ENCODE measurements at places on chromosomes 12 and 14. TPM values are rescaled to one million over a fixed set of nuclear protein-coding genes. Genes with fewer than 3 reads are reported as not detected.

Gene STAB2
- not detected for total RNA-seq

Gene OR4Q3
- total RNA-seq = not detected

GRCh38 chr12:109504068-109504467 lies 26.6 kb downstream of the UBE3B start:
- H3K27me3 ChIP-seq = no peaks in the 10 kb centered on the region
- H3K4me3 ChIP-seq = no peak overlapping the region
- no peaks in the 10 kb centered on the region for H3K4me1 ChIP-seq
- H3K27ac ChIP-seq = no peak overlapping the region

DNA sequence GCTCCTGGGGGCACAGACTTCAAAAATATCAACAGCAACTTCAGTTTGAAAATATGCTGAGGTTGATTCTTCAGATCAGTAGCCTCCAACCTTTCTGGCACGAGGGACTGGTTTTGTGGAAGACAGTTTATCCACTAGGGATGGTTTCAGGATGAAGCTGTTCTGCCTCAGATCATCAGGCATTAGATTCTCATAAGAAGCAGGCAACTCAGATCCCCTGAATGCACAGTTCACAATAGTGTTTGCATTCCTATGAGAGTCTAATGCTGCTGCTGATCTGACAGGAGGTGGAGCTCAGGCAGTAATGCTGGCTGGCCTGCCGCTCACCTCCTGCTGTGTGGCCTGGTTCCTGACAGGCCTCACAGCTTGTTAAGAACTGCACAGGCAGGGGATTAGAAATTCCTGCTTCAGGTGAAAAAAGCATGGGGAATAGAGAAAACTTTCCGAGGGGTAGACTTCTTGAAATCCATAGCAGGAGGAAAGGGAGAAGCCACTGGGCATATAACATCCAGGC lies 12.8 kb downstream of the EPYC start:
- DNase-seq = no peak
- no peak overlapping the region for H3K4me3 ChIP-seq
- no peaks in the 10 kb centered on the region for H3K4me1 ChIP-seq
- H3K27ac ChIP-seq = no peak overlapping the region
- H3K36me3 ChIP-seq = no peaks in the 10 kb centered on the region

- no peak overlapping the region for H3K4me3 ChIP-seq
- H3K36me3 ChIP-seq = no peaks in the 10 kb centered on the region
- peaks cover 15% of the 10 kb centered on the region for H3K4me1 ChIP-seq
- no peak overlapping the region for H3K27ac ChIP-seq
Measured at GRCh38 chr14:90599748-90600507, 203.1 kb downstream of the CALM1 start.

GRCh38 chr12:10365696-10366405 lies 24.0 kb downstream of the KLRK1 start:
- no peak overlapping the region for H3K4me3 ChIP-seq
- H3K27me3 ChIP-seq = no peaks in the 10 kb centered on the region
- H3K4me1 ChIP-seq = peaks cover 21% of the 10 kb centered on the region
- 0 out of 2 replicates have a peak overlapping the region, but pooled peaks have one; percentile 2 for H3K27ac ChIP-seq
- DNase-seq = no peak

DNA sequence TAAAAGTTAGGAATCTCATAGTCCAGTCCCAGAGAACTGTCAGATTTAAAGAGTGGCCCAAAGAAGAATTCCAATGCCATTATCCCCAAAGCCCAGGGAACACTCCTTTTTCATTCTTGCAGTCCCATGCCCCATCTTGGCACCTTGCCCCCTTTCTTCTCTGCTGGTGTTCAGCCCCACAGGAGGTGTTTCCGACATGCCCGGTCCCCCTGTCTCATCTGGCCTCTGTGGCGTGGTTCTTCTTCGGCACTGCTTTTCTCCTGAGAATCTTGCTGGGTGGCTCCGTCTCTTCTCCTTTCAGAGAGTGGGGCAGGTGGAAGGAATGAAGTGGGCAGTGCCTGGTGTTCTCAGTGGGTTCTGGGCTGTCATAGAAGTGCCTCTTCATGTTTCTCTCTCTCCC lies 64.7 kb downstream of the VCPKMT start:
- no peaks in the 10 kb centered on the region for H3K27me3 ChIP-seq
- H3K4me3 ChIP-seq = no peak overlapping the region

DNA sequence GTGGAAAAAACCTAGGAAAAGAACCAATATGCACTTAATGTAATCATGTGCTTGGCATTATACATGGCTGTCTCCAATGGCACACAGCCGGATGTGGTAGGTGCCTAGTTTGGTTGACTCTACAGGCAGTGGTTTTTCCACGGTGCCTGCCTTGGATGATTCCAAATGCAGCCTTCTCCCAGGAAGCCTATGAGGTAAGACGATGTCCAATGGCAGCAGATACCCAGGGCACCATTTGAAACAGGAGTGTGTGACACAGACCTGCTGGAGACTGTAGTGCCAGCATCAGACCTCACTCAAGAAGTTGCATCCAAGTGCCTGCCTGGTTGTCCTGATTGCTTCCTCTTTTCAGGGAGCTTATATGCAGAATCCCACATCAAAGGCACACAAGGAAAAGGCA lies 88.0 kb upstream of the VASH1 start:
- no peaks in the 10 kb centered on the region for H3K36me3 ChIP-seq
- no peak for DNase-seq
- H3K4me1 ChIP-seq = no peaks in the 10 kb centered on the region
- H3K4me3 ChIP-seq = no peak overlapping the region
- no peak overlapping the region for H3K27ac ChIP-seq

DNA sequence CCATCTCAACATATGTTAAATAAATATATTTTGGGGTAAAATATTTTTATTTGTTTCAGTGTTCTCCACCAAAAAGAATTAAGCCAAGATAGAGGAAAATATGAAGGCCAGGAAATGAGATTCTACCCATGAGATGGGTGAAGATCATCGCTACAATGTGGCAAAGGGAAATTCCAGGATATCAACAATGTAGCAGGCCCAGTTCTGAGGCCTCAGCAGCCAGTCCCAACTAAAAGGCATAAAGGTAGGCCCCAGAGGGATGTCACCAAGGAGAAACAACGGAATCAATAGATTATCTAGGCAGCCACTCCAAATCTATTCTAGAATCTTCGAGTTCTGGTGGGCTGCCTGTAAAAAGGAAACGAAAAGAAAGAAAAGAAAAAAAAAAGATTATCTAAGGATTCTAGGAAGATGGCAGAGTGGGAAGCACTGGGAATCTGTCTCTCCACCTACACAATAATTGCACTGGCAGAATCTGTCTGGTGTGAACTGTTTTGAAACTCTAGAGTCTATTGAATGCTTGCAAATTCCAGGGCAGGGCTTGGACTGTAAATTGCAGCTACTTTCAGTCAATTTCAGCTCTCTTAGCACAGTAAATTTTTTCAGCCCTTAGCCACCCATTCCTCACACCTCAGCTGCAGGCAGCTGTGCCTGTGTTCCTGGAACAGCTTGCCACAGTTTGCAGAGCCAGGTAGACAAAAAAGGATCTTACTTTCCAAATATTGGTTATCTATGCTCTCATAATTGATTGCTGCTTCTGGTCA lies 33.1 kb upstream of the MMP19 start:
- no peak for DNase-seq
- no peaks in the 10 kb centered on the region for H3K27me3 ChIP-seq
- no peak overlapping the region for H3K4me3 ChIP-seq
- peaks cover 3% of the 10 kb centered on the region for H3K4me1 ChIP-seq
- no peaks in the 10 kb centered on the region for H3K36me3 ChIP-seq
- H3K27ac ChIP-seq = no peak overlapping the region

GRCh38 chr14:99325591-99325990 lies 53.6 kb upstream of the BCL11B start:
- H3K27ac ChIP-seq = no peak overlapping the region
- H3K27me3 ChIP-seq = no peaks in the 10 kb centered on the region
- no peaks in the 10 kb centered on the region for H3K36me3 ChIP-seq
- DNase-seq = no peak
- no peak overlapping the region for H3K4me3 ChIP-seq
- no peaks in the 10 kb centered on the region for H3K4me1 ChIP-seq

GRCh38 chr12:107779077-107779831 lies 4.8 kb downstream of the ASCL4 start:
- no peaks in the 10 kb centered on the region for H3K4me1 ChIP-seq
- H3K27ac ChIP-seq = no peak overlapping the region
- peaks cover 36% of the 10 kb centered on the region for H3K27me3 ChIP-seq
- H3K4me3 ChIP-seq = no peak overlapping the region
- DNase-seq = no peak

DNA sequence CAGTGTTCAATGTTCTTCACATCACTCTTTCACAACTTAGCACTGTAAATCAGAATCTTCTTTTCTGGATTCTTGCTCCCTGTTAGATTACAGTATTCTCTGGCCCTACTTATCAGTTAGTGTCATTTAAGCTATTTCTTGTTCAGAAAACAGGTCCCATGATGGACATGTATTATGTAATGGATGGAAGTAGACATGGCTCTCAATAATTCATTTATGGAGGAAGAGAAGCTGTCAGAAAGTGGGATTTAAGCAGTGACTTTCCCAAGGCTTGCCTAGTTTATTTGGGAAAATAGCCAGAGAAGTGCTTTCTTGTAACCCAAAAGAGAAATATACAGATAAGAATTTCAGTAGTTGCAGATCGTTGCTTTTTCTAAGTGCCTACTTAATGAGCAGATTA lies 1.6 kb downstream of the ERC1 start:
- H3K36me3 ChIP-seq = no peaks in the 10 kb centered on the region
- H3K27me3 ChIP-seq = no peaks in the 10 kb centered on the region
- peaks cover 5% of the 10 kb centered on the region for H3K4me1 ChIP-seq
- H3K27ac ChIP-seq = no peak overlapping the region
- DNase-seq = no peak

- no peaks in the 10 kb centered on the region for H3K4me1 ChIP-seq
- no peaks in the 10 kb centered on the region for H3K36me3 ChIP-seq
- no peak for DNase-seq
- no peak overlapping the region for H3K27ac ChIP-seq
Measured at GRCh38 chr14:39734306-39734705, 302.1 kb upstream of the FBXO33 start.

- no peaks in the 10 kb centered on the region for H3K4me1 ChIP-seq
- no peaks in the 10 kb centered on the region for H3K27me3 ChIP-seq
- H3K36me3 ChIP-seq = no peaks in the 10 kb centered on the region
- H3K27ac ChIP-seq = no peak overlapping the region
Measured at GRCh38 chr14:70020352-70021170, 141.3 kb downstream of the SMOC1 start.

All from H1 (cell line).